Non-pigmented ciliary epithelial cell (primary cell): ENCODE measurements at places on chromosomes 2 and 18.

DNA sequence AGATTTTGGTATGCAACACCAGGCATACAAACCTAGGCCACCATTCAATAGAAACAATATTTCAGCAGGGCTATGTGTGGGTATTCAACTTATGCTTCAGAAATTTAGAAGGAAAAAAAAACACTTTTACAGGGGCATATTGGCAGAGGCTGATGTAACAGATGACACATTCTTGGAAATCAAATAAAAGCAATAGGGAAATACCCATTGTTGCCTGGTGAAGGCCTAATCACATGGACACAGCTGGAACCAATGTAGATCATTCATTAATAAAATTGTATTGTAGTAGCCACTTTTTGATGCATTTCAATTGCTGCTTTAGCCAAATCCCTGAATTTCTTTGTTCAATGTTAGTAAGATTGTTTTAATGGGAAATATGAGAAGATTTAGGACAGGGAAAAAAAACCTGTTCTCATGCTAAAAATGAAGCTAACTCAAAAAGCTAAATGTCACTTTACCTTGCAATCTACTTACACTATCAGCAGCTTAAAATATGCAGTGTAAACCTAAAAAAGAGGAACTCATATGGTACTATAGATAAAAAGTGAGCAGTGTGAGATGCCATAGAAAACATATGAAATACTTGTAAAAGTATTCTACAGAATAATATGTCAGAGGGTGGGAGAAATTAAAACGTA is 289.4 kb downstream of the ZEB2 start:
- no peak for DNase-seq

DNA sequence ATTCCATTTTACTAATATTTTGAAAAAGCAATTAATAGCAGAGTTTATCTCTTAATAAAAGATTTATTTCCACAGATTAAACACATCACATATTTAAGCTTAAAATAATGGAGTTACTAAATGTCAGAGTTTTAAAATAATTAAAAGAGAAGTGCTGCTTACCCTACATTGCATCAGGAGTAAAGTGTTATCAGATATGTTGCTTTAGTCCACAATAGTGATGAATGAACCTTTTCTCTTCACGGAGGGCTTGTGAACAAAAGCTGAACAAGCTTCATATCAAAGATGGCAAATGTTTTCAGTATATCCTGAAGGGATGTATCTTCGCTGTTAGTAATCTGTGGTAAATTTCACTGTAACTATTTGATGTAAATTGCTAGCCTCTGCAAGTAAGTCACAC is 69.4 kb upstream of the TTC27 start:
- no peak for DNase-seq

GRCh38 chr2:100513650-100514049 is 43.4 kb downstream of the NMS start:
- DNase-seq = no peak

GRCh38 chr18:60248336-60249330 is 123.9 kb downstream of the MC4R start:
- no peak for DNase-seq

GRCh38 chr2:98547092-98547790 is 61.1 kb downstream of the COA5 start:
- no peak for DNase-seq

- DNase-seq = no peak
These were observed 202.8 kb upstream of the RND3 start for GRCh38 chr2:150690261-150690660.

DNA sequence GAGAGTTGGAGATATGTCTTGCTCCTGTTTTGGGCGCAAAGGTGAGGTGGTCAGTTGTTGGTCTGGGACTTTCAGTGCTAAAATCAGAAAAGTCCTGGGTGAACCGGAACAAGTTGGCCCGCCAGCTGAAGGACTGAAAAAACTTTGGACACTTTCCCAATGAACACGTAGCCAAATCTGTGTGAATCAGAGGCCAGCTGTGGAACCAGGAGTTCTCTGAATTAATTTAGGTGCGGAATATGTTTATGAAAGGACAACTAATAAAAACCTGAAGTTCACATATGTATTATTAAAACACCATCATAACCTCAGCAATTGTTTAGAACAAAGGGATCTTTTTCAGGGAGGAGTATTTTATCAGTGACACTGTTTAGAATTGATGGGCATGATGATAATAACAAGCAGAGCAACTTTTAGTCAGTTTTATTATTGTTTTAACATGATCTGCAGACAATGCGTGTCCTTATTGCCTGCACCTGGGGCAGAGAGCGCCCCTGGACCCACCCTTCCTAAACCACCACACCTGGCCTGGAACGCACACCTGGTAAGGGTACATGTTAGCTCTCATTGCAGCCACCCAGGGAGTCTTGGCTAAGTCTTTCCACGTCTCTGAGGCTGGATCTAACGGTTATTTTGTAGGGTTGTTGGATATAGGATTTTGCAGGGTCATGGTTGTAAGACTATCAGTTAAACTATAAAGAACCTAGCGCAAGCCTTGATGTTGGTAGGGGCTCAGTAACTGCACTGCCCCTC is 9.9 kb upstream of the ODC1 start:
- DNase-seq = no peak

DNA sequence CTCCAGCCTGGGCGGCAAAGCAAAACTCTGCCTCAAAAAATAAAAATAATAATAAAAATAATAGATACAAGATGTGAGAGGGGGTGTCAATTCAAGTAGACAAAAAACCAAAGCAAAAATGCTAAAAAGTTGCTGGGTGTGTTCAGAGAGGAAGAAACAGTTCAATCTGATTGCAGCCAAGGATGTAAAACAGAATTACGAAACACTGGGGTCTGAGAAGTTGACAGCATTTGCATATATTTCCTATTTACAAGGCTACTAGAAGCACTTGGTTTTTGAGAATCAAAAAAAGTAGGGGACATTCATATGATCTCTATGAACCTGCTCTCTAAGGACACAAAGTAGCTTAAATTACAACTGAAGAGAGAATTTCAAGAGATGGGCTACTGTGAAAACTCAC is 7.6 kb downstream of the TRIP12 start:
- DNase-seq = no peak

DNA sequence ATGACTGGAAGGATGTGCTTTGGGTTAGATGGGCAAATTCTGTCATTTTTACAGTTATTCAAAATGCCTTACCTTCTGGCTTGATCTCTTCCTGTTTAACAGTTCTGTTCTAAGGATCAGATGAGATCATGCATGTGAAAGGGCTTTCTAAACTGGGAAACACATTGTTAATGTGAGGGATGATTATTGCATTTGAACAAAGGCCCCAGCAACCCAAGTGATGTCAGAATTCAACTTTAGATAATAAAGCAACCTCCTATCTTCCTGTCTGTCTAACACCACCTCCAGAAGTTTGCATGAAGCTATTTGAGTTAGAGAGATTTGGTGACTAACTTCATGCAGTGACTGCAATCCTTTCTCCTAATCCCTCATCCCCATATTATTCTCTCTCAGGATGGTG is 77.8 kb upstream of the B3GNT2 start:
- DNase-seq = no peak

DNA sequence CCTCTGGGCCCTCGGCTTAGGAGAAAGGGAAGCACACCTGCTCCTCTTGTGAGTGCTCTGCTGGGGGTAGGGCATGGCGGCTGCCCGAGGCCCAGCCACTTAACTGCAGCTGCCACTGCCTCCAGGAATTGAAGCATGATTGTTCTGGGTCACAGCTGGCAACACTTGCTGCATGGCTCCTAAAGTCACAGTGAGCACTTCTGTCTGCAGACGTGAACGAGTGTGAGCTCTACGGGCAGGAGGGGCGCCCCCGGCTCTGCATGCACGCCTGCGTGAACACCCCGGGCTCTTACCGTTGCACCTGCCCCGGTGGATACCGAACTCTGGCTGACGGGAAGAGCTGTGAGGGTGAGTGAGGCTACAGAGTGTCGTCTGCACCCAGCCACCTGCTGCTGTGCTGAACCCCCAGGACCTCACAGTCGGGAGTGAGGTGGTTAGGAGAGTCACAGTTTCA is 44.4 kb downstream of the FBLN7 start:
- no peak for DNase-seq

- DNase-seq = no peak
These were observed 444.9 kb downstream of the ARHGAP15 start for GRCh38 chr2:143574069-143574468.

DNA sequence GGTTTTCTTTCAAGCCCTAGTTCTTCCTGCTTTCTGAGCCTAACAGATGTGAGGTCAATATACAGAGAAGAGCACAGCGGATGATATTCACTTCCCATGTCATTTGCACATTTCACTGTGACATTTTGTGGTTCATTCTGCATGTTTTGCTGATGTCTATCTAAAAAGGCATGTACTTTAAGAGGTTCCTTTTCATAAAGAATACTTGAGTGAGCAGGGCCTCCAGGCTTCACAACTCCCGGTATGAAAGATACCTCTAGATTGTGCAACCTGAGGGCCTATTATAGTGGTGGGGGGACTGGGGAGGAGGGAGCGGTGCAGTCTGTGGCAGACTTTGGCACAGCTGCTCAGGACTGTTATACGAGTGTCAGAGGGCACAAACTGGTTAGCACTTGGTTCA is 54.6 kb downstream of the CPO start:
- DNase-seq = no peak

DNA sequence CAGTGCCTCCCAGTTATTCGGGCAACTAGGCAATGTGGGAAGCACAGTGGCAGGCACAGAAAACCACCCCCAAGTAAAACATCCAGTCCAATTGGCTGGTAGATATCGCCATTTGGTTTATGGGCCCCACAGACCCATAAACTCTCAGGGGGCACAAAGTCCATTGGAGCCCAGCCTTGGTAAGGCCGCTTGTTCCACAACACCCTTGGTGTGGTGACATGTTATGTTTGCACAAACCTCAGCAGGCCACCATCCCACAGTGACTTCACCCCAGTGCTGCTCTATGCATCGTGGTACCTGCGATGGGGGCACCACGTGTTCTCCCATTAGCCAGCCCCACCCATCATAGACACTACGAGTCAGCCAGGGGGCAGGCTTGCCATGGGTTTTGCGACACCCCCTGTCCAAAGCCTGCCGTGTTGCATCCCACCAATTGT is 18.5 kb downstream of the PHOSPHO2 start:
- no peak for DNase-seq

DNA sequence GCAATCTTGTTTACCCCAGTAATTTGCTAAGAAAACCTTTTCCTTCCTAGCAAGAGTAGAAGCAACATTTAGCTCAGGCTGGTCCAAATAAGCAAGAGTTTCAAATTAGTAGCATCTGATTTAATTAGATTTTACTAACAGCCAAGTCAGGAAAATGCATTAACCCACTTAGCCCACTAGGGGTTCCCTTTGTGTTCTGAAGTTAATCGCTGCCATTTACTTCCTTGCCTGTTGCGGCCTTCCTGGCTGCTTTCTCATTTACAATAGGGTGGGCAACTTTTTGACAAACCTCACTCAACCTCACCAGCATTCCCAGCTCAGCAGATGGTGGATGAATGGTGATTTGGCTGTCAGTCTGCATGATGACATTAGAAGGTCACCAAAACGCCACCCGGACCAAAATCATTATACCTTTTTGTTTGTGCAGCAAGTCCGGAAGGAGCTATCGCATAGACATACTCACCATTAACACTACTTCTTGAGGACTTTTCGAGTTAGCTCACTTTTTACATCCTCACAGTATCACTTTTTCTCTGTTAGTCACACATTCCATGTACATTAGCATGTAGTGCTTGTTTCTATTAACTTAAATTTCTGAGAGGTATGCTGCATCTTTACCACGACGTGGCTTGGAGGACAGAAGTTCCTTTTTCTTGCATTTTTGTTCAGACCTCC is 101.5 kb upstream of the SETBP1 start:
- no peak for DNase-seq

GRCh38 chr2:165911231-165911630 is 42.3 kb downstream of the TTC21B start:
- DNase-seq = peak; percentile 51

GRCh38 chr2:22521620-22522019 is 863.4 kb upstream of the KLHL29 start:
- no peak for DNase-seq

GRCh38 chr2:125254010-125254409 is 1228.9 kb downstream of the CNTNAP5 start:
- no peak for DNase-seq

- no peak for DNase-seq
These were observed 4.4 kb upstream of the ALS2 start for GRCh38 chr2:201785135-201785534.

DNA sequence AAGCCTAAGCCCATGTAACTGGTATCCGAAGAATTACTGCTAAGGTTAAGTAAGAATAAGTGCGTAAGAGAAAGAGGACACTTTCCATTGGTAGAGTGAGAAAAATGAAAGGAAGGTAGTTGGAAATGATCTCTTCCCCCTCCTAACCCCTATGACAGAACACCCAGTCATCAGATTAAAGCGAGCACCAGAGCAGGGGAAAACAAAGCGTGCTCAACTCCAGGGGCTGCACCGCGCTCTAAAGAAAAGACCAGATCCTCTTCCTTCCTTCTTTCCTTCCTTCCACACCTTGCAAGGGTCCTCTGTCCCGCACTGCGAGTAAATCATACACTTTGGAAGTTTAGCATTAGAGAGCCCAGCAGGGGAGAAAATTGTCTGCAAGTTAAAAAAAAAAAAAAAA is 971 bp upstream of the CDH7 start:
- DNase-seq = no peak

- no peak for DNase-seq
These were observed 31.4 kb upstream of the KCMF1 start for GRCh38 chr2:84939426-84940087.

DNA sequence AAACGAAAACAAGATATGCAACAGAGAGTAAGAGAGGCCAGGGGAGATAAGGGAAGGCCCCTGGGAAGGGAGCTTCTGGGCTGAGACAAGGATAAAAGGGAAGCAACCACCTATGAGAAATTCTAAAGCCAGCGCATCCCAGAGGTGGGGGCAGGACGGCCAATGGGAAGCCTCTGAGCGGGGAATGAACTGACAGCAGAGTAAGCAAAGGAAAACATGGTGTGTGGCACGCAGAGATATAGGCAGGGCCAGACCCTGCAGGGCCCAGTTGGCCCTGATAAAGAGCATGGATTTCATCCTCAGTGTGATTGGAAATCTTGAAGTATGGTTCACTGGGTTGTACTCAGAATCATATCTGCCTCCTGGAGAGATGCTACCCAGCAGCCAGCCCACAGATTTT is 78.7 kb downstream of the IRS1 start:
- DNase-seq = no peak

DNA sequence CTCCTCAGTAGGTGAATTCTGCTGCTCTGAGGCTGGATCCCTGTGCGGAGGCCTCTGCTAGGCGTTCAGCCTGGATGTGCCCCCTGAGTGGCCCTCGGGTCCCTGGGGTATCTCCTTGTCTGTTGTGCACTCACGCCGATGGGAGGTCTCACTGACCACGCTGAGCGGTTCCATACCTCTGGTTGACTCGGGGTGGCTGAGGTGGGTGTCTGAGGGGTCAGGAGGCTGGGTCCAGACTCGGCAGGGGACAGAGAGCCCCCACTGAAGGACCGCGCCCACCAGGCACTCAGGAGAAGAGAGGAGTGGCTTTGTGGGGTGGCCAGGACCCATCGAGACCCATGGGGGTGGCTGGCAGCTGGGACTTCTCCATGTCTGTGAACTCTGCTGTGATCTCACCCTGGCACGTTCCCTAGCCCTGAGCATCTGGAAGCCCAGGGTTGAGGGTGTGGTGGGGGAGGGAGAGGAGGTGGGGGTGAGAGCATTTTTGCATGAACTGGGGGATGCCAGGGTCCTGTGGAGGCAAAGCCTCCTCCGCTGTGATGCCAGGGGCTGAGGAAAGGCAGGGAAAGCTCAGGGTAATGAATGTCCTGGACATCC is 53.7 kb downstream of the TWIST2 start:
- DNase-seq = no peak

GRCh38 chr2:187525163-187525900 is 28.9 kb downstream of the TFPI start:
- DNase-seq = no peak
